ENCODE measurements at places on chromosomes 2 and 18.

DNA sequence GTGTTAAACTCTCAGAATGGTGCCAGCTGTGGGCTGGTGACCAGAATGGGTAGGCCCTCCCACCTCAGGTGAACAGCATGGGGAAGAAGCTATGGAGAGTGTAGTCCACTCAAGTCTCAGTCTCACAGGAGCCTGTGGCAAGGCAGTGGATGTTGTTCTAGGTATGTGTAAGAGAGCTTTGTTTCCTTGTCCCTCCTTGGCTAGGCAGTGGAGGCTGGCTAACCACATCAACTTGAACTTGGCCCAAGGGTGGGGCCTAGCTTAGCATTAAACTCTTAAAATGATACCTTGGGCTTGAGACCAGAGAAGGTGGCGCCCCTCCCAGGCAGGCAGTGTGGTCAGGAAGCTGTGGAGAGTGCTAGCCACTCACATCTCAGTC is 53.2 kb upstream of the SLC4A10 start:
- DNase-seq: no peak

DNA sequence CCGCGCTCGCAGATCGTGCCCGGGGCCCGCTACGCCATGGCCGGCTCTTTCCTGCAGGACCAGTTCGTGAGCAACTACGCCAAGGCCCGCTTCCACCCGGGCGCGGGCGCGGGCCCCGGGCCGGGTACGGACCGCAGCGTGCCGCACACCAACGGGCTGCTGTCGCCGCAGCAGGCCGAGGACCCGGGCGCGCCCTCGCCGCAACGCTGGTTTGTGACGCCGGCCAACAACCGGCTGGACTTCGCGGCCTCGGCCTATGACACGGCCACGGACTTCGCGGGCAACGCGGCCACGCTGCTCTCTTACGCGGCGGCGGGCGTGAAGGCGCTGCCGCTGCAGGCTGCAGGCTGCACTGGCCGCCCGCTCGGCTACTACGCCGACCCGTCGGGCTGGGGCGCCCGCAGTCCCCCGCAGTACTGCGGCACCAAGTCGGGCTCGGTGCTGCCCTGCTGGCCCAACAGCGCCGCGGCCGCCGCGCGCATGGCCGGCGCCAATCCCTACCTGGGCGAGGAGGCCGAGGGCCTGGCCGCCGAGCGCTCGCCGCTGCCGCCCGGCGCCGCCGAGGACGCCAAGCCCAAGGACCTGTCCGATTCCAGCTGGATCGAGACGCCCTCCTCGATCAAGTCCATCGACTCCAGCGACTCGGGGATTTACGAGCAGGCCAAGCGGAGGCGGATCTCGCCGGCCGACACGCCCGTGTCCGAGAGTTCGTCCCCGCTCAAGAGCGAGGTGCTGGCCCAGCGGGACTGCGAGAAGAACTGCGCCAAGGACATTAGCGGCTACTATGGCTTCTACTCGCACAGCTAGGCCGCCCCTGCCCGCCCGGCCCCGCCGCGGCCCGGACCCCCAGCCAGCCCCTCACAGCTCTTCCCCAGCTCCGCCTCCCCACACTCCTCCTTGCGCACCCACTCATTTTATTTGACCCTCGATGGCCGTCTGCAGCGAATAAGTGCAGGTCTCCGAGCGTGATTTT is 7.6 kb downstream of the TBR1 start:
- DNase-seq: no peak

DNA sequence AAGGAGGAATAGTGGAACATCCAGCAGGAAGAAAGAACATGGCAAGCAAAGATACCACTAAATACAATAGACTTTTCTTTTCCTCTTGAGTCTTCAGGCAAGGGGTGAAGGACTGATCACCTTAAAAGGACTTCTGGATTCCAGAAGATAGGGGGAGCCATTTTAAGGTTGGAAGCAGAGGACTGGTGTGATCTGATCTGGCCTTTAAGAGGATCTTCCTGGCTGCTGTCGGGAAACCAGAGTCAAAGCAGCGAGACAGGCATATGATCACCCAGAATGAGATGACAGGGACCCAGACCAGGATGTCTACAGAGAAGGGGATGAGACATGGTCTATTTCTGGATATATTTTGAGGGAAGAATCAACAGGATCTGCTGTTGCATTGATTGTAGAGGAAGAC is 558.0 kb downstream of the STK39 start:
- DNase-seq: no peak

- no peak for DNase-seq
Measured at GRCh38 chr18:39313992-39314391, 1748.4 kb upstream of the CELF4 start.

DNA sequence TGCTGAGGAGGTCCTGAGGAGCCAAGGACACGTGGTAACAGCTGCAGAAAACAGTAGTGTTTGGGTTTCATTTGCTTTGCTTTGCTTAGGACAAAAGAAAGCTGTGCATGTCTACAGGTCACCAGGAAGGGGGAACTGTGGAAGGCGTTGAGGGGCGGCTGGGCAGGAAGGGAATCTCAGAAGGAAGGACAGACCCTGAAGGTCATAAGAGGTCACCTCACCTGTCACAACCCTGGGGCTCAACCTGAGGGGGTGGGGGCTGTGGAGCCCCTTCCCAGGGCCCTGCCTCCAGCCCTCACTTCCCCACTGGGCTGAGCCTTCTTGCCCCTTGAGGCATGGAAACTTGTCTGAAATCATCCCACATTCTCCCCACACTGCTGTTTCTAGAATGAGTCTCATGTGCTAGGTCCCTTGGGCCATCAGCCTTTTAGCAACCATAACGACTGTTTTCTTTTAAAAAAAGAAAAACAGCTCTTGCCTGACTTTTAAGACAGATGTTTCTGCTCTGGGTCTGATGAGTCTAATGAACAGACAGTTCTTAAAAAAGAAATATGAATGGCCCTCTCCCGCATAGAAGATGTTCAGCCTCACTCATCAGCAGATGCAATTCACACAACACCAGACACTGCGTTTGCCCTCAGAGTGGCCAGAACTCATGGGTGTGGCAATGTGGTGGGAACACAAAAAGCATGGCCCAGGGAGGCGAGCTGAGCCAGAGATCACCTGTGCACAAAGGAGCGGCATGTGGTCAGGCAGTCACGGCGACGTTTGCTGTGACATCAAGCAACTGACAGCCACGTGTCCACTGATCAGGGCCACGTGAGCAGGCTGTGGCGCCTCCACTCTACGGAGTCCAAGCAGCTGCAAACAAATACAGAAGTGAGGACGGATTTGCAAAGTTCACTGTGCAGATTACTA is 84.0 kb downstream of the SEPTIN10 start:
- no peak for DNase-seq

DNA sequence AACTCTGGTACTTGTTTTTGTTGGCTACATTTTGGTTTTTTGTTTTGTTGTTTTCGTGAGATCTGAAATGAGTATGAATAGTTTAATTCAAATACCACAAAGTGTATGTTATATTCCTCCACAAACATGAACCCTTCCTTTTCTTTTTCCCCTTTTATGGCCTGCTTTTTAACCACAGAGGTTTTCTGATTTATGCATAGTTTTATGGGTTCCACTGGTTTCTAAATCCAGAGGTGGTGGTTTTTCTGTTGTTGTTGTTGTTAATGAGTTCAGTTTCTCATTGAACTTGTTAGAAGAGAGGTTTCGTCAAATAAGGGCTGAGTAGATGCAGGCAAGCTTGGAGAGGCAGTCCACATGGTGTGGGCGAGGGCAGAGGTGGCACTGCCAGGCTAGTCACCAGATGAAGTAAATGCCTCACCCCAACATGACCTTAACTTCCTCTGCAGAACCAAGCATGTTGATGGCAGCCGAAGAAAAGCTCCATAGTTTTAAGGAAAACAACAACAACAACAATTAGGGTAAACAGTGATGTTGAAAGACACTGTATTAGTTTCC is 72.5 kb downstream of the RIF1 start:
- DNase-seq: no peak

DNA sequence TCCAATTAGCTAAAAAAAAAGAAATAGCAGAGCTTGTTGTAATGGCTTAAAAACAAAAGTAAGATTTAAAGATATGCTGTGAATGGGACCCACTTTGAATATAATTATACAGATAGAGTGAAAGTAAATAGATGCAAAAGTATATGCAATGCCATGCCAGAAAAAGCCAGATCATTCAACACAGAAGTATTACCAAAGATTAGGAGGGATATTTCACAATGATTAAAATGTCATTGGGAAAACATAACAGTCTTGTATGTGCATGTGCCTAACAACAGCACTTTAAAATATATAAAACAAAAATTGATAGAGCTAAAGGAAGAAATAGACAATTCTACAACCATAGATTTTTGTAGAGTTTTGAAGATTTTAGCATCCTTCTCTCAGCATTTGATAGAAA is 19.9 kb upstream of the SIGLEC15 start:
- DNase-seq: no peak

DNA sequence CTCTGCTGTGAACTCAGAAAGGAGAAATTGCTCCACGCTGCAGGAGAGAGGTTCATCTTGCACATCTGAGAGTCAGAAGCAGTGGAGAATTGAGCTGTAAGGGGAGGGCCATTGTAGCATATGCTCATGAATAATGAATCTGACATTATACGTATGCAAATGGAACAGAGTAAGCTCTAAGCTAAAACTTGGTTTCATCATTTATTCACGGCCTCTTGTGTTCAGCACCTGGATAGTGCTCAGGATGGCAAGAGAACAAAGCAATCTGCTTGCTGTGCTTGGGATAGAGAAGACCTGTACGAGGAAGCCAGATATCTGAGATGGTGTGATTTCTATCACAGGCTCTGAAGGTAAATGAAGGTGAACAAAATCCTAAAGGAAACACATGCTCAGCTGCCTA is 87.9 kb upstream of the GCFC2 start:
- no peak for DNase-seq

- DNase-seq: no peak
Measured at GRCh38 chr2:86333378-86333777, 4.0 kb downstream of the REEP1 start.

DNA sequence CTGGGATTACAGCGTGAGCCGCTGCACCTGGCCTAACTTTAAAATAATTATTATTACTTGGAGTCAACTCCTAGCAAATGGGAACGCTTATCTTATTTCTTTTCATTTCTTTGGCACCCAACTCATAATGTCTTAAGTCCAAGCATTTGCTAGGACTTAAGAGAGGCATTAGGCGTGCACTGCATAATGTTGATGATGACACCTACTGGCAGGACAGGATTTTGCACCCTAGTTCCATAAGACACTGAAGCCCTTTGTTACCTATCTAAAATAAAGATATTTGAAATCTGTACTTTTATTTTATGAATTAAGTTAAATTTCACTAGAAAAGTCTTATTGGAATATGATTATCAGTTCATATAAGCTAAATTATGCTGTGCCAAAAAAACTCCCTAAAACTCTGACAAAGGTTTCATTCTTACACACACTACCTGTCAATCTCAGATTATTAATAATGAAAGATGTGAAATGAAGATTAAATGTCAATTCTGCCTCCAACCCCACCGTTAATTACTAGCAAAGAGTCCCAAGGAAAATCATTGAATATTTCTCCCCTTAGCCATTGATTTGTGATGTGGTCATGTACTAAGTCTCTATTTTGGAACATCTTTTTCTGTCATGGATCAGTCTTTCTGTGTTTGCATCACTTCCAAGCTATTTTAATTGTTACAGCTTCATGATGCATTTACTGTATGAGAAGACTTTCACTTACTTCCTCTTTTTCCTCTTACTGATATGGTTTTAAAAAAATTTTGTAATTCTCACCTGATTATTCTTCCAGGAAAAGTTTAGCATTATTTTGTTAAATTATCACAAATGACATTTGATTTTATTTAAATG is 12.7 kb upstream of the CDH2 start:
- DNase-seq: no peak

GRCh38 chr2:235187806-235188205 is 236.0 kb downstream of the SH3BP4 start:
- DNase-seq: no peak

GRCh38 chr2:198597648-198598047 is 793.3 kb downstream of the PLCL1 start:
- no peak for DNase-seq

DNA sequence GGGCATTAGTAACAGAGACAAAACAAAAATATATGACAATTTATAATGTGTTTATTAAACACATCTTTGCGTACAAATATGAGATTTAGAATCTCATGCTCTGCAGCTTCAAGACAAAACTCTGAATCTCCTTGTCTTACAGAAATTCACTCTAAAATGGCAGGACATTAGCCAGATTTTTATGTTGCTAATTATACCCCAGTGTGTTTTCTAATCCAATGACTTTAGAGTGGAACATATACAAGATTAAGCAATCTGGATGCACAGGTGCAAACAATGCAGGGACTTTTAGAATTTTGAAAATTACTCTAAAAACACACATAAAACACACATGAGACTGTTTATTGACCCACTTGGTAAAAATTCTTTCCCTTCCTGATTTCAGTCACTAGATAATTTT is 85.9 kb downstream of the CALCRL start:
- no peak for DNase-seq

DNA sequence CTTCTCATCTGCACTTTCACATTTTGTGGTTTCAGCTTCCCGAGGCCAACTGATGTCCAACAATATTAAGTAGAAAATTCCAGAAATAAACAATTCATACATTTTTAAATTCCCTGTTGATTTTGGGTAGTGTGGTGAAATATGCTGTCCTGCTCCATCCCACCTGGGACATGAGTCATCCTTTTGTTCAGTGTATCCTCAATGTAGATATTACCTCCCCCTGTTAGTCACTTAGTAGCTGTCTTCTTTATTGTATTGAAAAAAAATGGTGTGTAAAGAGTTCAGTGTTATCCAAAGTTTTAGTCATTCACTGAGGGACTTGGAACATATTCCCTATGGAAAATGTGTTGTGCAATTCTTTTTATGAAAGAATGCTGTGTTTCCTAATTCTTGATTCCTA is 348.1 kb downstream of the SOCS6 start:
- no peak for DNase-seq

GRCh38 chr2:235527806-235528469 is 34.1 kb downstream of the AGAP1 start:
- no peak for DNase-seq

DNA sequence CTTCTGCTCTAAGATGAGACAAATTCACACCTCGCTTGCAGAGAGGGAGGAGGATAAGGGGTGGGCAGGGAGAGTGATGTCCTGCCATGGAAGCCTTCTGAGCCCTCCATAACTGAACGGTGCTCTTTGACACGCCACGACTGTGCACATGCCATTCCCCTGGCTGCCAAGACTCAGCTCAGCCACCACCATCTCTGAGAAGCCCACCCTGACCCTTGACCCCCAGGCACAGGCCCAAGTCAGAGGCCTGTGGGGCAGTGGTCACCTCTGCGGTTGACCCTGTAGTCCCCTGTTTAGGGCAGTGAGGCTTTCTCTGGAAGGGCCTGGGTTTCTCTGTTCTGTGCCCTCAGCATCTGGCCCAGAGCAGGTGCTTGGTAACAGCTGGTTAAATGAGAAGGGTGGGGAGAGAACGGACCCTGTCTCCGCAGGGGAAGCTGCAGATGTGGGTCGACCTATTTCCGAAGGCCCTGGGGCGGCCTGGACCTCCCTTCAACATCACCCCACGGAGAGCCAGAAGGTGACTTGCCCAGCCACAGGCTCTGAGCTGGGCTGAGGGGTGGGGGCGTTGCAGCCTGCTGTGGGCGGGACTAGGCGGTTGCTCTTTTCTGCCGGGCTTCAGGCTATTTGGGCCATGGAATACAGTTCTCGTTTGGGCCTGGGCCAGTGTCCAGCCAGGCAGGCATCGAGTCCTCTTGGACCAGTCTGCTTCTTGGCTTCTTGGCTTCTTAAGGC is 215.1 kb downstream of the DYSF start:
- DNase-seq: no peak

Measured in GM12892 (cell line).